ENCODE measurements at places on chromosomes 4 and X.

GRCh38 chr4:16893141-16893651 is 5.2 kb downstream of the LDB2 start:
- no peak for DNase-seq

DNA sequence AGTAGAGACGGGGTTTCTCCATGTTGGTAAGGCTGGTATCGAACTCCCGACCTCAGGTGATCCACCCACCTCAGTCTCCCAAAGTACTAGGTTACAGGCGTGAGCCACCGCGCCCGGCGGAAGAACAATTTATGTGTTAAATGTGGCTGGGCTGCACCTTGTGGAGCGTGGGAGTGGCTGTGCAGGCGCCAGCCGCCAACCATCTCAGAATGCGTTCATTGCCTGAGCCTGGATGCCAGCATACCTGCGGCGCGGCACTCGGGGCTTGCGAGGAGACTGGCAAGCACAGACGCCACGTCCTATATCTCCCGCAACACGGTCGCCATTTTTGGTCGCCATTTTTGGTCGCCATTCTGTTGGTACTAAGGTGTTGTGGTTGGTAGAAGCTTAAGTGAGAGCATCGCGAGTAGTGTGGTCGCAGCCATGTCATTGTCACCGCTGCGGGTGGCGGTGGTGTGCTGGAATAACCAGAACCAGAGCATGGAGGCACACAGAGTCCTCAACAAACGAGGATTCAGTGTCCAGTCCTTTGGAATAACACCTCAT is 193.6 kb upstream of the HTR2C start:
- no peak for DNase-seq

DNA sequence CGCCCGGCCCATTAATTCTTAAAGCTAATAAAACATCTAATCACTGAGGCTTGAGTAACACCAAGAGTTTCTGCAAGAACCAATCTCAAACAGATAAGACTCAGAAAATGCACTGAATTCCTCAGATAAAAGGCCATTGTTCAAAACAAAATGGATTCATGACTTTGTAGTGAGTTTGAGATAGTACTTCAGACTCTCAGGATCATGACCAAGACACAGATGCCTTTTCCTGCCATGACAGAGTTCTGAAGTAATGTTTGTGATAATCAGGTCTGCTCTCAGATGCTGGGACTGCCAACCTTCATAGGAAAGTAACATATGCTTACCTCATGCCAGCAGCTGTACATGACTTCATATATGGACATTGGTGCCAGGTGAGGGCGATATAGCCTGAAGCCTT is 54.6 kb downstream of the NIPAL1 start:
- DNase-seq: no peak

DNA sequence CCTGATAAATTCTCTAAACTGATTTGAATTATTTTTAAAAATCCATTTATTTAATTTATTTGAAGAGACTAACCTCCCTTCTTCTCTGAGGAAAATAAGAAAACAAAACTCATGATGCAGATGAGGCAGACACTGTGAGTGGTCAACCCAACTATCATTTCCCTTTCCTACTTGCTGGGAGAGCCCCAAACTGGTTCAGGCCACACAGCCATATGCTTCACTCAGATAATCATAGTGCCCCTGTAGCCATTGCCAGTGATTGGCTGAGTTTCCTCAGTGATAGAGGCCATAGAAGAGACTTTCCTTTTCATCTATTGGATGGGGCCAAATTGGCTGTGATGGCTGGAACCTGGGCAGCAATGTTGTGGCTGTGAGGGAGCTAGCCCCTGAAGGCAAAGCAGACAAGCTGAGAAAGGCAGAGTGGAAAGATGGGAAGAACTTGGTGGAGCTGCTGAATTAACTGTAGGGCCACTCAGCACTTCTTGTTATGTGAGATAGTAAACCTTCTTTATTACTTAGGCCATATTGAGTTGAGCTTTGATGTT is 49.8 kb downstream of the RAB33B start:
- DNase-seq: no peak

GRCh38 chrX:123223859-123224258 is 39.8 kb downstream of the GRIA3 start:
- DNase-seq: no peak
